ENCODE measurements at places on chromosomes 13 and 19.

DNA sequence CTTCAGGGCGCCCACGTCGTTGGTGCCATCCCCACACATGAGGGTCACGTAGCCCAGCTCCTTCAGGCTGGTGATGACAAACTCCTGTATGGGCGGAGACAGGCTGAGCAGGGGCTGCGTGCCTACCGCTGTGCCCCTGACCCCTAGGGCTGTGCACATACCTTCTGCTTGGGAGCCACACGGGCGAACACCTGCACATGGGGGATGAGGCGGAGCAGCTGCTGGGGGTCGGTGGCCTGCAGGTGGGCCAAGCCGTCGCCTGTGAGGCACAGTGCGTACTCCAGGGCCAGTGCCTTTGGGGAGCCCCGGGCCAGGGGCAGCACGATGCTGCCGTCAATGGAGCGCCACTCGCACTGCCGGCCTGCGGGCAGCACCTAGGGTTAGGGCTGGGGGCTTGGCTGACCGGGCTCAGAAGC is 6.1 kb upstream of the GMIP start:
- DNase-seq: no peak

DNA sequence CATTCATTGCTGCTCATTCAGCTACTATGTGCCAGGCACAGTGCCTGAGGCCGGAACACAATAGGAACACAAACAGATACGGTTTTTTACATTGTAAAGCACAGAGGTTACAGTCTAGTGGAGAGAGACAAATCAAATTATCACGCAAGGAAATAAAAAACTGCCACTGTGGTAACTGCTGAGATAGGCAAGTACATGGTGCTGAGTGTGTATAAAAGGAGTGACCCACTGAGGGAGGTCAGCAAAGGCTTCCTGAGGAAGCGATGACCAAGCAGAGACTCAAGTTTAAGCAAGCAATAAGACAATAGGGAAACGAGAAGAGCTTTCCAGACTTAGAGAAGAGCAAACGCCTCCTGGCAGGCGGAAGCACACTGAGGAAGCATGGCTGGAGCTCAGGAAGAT is 56.4 kb downstream of the NUFIP1 start:
- DNase-seq: no peak

DNA sequence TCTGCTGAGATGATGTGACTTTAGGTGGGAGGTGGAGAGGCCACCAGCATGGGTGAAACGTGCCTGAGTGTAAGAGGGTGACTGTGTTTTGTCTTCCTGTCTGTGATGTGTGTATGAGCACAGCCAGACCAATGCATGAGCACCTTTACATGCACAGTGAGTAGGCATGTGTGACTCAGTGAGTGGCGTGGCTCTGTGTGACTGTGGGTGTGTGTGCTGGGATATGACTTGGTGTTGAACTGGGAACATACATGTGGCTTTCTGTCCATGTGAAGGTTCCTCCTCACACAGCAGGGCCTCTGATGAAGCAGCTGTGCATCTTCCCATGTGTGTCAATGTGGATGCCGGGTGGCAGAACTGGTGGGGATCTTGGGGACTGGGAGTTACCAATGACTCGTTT is 19.9 kb upstream of the LGALS13 start:
- no peak for DNase-seq

- no peak for DNase-seq
Observed at GRCh38 chr13:101554420-101555125, 102.1 kb downstream of the ITGBL1 start.

DNA sequence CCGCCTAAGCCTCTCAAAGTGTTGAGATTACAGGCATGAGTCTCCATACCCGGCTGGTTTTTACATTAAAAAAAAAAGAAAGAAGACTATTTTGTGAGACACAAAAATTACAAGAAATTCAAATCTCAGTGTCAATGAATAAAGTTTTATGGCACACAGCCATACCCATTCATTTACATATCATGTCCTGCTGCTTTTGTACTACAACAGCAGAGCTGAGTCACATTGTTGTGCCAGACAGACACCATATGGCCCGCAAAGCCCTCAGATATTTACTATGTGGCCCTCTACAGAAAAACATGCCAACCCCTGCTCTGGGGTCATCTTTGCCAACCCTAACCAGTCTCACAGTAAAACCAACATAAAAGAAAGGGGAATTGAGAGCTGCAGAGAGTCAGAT is 5.3 kb downstream of the SMIM7 start:
- no peak for DNase-seq

- DNase-seq: no peak
Observed at GRCh38 chr13:73335210-73335609, 276.4 kb downstream of the KLF5 start.

DNA sequence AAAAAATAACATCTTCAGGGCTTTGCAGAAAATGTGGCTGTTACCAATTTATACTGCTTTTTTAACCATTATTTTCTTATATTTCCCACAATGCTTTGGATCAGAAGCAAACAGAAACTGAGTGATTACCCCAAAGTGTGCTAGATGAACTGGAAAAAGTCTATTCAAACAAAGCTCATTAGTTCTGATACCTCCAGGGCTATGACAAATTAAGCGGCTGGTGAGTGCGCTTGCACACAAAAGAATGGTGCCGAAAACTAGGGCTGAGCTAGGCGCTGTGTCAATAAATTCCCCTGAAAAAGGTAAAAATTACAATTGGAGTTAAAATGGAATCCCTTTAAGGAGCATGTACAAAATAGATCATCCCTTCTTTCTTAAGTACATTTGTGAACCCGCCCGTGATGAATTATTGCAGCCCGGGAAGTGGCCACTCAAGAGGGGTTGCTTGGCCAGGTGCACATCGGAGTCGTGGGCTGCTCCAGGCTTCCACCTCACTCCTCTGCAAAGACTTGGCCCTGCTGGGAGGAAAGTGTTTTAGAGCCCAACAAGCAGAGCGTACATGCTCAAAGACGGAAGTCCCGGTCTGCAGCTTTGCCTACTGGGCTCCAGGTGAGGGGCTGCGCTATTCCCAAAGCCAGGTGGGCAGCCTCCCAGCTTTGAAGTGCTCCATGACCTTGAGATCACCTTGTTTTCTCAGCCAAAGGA is 164.0 kb upstream of the ZNF507 start:
- no peak for DNase-seq

GRCh38 chr13:80707000-80707983 is 366.4 kb upstream of the SPRY2 start:
- no peak for DNase-seq

DNA sequence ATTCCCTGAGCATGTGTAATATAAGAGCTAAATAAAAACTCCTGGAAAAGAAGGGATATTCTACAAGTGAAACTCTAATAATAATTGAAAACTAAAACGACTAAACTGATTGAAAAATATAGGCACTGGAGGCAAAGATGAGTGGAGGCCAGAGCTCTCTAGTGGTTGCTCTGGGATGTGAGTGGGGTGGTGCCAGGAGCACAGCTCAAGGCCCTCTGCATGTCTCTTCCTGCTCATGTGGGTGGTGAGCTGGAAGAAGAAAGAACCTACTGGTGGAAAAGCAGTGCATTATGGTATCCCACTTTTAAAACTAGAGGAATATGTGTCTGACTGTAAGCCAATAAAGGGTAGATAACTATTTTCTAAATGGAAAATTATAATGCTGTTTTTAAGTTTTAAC is 15.8 kb upstream of the ARHGEF7 start:
- no peak for DNase-seq

DNA sequence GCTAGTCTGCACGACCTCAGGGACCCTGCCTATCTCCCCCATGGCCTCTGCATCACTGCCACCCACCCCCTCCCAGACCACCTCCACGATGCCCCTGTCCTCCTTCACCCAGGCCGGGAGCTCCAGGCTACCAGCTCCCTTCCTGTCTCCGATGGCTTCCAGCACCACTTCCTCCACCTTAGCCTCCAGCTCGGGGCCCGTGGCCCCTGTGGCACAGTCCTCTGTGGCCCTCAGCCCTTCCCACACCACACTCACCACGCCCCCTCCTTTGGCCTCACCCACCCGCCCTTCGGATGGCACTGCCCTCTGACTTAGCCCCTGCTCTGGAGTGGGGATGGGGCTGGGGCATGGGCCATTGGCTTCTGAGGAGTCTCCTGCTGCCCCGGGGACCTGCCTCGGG is 7.2 kb downstream of the PALM3 start:
- no peak for DNase-seq

DNA sequence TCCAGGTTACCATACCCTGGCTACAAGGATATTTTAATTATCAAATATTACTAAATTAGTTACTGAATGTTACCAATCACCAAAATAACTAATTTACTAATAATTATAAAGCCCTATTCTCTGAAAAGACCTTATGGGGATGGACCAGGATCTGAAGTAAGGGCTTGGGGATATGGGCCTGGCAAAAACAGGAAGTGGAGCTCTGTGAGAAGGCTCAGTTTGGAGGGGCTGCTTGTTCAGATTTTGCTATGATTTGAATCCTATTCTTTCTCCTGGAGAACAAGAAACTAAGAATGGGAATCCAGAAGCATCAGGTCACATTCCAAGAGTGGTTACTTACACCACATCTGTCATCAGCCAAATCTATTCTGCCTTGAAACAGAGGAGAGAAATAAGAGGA is 148.1 kb downstream of the DNAJC15 start:
- no peak for DNase-seq

DNA sequence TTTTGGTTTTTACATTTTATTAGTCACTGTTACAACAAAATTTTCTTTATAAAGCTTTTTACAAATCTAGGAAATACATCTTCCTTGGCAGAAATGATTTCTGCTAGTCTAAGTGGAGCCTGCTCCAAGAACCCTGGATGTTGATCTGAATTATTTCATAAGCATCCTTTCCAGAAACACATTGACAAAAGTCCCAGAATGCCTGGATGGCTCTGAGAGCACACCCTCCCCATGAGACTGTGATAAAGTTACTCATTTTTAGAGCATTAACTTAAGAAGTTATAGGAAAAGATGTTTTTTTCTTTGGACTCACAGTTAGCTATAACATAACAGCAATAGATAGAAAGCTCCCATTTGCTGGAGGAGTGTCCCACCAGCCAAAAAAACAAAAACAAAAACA is 559.6 kb upstream of the SPRY2 start:
- no peak for DNase-seq

DNA sequence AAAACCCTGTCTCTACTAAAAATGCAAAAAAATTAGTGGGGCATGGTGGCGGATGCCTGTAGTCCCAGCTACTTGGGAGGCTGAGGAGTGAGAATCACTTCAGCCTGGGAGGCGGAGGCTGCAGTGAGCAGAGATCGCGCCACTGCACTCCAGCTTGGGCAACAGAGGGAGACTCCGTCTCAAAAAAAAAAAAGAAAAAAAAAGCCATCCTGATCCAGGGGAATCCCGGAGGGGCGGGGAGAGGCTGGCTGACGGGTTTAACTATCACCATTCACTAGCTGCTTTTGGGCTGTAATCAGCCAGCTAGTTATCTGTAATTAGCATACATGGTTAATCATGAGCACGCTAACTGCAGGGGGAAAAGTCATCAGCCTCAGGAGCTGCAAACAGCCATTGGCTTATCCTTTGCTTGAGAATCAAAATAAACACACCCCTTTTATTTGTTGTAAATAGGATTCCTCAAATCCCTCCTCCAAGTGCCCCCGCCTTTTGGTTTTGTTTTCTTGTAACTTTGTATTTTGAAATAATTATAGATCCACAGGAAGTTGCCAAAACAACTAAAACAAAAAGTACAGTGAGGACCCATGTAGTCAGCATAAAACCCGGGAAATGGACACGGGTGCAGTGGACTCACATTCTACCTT is 9.6 kb downstream of the FSD1 start:
- no peak for DNase-seq

GRCh38 chr19:47885067-47885463 is 1.1 kb downstream of the SULT2A1 start:
- DNase-seq: no peak

- no peak for DNase-seq
Observed at GRCh38 chr13:109819874-109820273, 33.5 kb upstream of the IRS2 start.

GRCh38 chr13:99983499-99984401 is 2.2 kb downstream of the ZIC2 start:
- DNase-seq: no peak

DNA sequence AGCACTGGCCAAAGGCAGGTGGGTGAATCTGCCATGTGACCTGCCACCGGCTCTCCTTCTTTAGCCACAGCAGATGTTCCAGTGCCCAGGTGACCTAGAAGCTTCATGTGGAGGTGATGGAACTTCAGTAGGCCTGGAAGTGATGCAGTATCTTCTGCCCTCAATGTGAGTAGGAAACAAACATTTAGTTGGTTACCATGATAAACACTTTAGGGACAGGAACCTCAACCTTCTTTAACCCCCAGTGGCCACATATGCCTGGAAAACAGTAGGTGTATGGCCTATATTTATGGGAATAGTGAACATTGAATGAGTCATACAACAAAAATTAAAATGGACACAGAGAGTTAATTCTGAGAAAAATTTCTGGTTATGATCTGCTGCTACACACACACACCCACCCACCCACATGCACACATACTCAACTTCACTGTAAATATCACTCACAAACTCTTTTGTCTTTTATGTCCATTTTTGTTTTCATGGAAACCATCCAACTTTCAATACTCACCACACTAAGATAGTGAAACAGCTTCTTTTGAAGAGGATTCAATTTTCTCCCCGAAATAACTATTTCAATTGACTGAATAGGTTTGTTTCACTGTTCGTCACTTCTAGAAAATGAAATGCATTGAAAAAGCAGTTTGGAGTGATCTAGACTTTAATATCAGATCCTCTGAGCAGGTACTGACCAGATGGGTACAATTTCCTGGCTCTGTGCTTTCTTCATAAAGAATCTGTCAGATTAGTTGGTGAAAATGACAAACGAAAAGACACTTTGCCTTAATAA is 97.3 kb downstream of the STARD13 start:
- no peak for DNase-seq

- no peak for DNase-seq
Observed at GRCh38 chr13:106371024-106371423, 164.4 kb downstream of the EFNB2 start.

DNA sequence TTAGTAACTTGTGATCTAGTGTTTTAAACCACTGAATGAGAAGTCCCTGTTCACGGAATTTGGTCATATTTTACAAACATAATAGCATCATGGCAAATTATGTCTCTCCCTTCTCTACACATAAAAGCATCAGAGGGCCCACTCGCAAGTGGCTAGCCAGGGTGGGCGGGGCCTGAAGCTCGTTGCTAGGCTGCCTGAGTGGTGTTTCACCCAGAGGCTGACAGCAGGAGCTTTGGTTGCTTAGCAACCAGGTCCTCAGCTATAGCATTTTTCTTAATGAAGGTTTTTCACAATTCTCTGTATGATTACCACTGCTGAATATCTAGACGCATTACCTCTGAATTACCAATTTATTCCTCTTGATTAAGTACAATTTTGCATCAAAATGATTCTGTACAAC is 126.5 kb downstream of the NALCN start:
- no peak for DNase-seq

- no peak for DNase-seq
Observed at GRCh38 chr13:94999871-95000270, 287.5 kb upstream of the SOX21 start.

DNA sequence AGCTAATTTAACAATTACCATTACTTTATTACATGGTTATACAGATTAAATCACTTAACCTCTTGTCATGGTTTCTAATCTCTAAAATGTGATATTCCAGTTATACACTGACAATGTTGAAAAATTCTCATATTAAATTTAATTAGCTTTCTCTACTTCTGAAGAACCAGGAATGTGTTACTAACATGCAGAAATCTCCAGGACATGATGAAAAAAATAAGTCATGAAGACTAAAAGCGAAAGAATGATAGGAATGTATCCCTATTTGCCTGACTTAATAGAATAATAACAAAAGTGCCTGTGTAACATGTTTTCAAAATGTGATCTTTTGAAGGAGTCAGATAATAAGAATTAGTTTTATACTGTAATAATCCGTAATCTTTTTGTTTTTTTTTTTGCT is 2823.7 kb upstream of the PCDH20 start:
- DNase-seq: no peak

GRCh38 chr13:31437975-31438374 is 238.2 kb downstream of the B3GLCT start:
- no peak for DNase-seq
